ENCODE measurements at places on chromosomes 2 and 18.
A peak's percentile ranks its signal among the peaks of the same experiment; 100 is the strongest.

- no peak for DNase-seq
These were observed 14.2 kb upstream of the CABLES1 start for GRCh38 chr18:23121133-23121532.

- no peak for DNase-seq
These were observed 73.3 kb upstream of the FOSL2 start for GRCh38 chr2:28319118-28320008.

- DNase-seq, result no peak
These were observed 143.5 kb upstream of the BOD1L2 start for GRCh38 chr18:57003342-57003741.

- peak; percentile 80 for DNase-seq
These were observed 211.9 kb downstream of the AGPS start for GRCh38 chr2:177604271-177605065.

DNA sequence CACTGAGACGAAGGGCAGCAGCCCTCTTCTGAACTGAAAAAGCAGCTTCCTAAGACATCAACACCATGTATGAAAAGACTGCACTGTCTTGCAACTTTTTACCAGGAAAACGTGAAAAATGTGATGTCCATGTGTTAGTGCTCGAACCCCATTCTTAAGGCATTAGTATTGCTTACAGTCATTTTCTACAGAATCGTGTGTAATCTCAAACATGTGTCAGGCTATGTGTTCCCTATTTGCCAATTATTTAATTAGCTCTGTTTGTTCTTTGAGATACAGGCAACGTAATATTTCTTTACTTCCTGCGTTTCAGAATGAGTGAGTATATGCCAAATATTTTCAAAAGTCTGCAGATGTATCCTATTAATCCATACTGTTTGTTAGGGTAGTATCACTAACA lies 307.7 kb upstream of the CCDC68 start:
- DNase-seq, result no peak

DNA sequence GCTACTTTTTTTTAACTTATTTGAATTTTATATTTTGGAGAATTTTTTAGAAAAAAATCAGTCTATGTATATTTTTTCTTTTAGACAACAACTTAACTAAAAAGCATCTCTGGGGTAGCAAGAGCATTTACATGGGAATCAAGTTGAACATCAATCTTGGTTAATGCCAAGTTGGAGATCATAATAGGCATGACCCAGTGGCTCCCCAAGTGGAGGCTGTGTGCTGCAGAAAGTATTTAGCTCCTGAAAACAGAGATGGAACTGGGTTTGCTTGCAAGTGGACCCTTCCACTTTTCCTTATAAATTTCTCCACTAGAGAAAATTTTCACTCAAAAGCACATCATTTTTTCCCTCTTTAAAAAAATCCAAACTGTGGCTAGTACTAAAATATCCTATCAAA lies 23.9 kb upstream of the CAVIN2 start:
- peak; percentile 26 for DNase-seq

DNA sequence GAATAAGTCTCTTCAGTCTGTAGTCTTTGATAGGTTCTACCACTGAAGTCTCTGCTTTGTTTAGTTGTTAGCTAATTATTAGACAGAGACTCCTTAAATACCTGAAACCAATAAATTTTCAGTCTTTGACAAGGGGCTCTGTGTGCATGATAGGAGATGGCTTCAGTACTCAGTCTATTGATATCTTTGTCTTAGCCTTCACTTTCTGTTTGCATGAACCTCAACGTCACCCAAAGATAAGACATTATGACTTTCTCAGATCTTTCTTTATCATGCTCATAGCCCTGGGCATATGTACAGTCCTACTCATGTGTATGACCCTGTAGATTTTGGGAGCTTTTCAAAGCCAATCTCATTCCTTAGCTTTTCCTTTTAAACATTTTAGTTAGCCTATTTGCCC lies 183.5 kb upstream of the GCFC2 start:
- DNase-seq, result no peak

DNA sequence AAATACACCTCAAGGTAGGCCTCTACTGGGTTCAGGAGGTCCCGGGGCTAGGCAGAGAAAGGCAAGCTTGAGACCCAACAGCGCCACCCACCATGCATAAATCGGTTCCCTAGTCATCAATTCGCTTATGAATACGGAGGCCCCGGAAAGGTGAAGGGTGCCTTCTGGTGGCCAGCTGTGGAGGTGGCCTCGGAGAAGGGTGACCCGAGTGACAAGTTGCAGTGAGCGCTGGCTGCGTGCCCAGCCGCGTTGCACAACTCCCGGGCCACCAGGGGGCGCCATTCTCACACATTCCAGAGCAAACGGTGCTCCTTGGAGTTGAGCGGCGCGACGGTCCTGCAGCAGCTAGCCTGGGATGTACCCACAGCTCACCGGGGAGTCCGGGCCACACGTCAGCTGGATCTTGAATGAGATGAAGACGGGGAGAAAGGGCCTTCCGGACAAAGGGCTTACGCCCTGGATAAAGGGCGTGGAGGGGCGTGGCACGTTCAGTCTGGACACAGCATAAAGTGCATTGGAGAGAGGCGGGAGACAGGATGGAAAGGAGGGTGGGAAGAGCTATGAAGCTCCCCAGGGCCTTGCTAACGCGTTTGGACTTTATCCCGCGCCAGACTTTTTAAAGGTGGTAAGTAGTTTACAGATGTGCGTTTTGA lies 20.4 kb downstream of the TMSB10 start:
- peak; percentile 86 for DNase-seq

GRCh38 chr2:103656558-103656957 lies 894.7 kb downstream of the TMEM182 start:
- DNase-seq, result no peak

DNA sequence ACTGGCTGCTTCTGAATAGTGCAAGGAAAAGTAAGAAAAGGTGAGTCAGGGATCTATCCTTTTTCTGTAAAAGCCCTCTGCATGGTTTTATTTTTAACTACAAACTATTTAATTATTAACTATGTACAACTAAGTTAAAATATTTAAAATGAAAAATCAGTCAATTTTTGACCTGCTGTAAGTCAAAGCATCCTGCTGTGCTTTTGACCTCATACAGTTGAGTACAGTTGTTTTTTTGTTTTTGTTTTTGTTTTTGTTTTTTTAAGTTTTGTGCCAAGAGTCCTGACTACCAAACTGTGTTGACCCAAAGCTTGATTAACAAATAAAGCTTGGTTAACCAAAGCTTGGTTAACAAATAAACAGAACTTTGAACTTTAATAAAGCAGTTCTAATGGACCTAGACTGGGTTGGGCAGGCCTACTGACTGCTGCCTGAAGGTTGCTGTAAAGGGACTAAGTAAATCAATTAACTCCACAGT lies at the start of gene ACMSD:
Gene ACMSD, plus strand, starts transcription at position 474 of the 478 bp plus-strand sequence. CDS start 67 bp downstream, outside the sequence.
- no peak for DNase-seq

GRCh38 chr2:113105047-113105785 lies 22.2 kb upstream of the IL1RN start:
- no peak for DNase-seq

- DNase-seq, result no peak
These were observed 552.0 kb upstream of the NRP2 start for GRCh38 chr2:205130111-205130829.

DNA sequence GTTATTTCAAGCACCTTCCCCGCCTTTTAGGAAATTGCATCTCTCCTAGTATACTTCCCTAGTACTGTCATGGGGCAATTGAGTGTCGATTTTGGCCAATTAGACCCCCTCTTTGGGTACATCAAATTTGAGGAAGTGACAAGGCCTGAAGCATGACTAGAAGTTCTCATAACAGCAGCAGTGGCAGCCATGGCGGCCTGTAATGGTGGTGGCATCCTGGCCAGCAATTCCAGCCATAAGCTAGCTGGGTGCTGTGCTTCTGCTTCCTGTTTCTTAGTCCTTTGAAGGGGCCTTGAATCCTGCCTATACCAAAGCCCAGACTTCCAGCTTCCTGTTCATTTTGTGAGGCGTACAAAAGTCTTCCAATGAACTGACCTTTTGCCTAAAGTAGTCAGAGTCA lies 523.1 kb downstream of the PLCL1 start:
- DNase-seq, result no peak

DNA sequence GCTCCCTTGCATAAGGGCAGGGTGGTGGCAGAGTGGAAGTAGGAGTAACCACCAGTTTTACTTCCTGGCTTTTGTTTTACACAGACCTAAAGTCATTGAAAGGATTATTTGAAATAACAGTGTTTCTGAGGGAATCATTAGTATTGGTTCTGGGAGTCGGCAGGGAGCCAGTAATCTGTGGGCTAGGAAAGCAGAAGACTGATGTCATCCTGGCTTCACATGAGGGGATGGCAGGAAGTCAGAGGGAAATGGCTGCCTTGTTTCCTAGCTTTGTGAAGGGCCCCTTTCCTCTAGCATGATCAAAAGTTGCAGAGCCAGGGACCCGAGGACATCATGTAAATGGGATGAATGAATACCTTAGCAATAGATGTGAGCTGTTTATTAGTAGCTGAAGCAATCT lies 792.6 kb downstream of the CPS1 start:
- no peak for DNase-seq

GRCh38 chr2:119387381-119388129 lies 20.8 kb downstream of the DBI start:
- DNase-seq, result peak; percentile 74

GRCh38 chr2:71370015-71370414 lies 38.4 kb downstream of the ZNF638 start:
- DNase-seq, result no peak

GRCh38 chr2:60565472-60565871 lies 12.0 kb upstream of the BCL11A start:
- DNase-seq, result peak; percentile 6

DNA sequence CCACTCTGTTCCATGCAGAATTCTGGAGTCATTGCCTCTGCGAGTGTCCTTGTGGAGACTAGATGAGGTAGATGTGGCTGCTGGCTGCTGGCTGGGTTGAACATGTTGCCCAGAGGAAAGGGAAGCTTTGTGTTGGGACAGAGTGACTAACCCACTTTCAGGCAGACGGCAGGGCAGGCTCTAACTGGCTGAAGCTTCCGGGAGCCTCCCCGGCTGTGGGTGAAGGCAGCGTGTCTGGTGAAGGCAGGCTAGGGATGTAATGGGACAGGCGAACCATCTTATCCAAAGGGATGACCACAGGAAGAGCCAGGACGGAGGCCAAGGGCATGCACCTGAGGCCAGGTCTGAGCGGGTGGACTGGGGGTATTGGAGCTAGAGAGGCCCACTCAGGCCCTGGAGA lies 16.0 kb downstream of the ASPRV1 start:
- DNase-seq, result no peak

DNA sequence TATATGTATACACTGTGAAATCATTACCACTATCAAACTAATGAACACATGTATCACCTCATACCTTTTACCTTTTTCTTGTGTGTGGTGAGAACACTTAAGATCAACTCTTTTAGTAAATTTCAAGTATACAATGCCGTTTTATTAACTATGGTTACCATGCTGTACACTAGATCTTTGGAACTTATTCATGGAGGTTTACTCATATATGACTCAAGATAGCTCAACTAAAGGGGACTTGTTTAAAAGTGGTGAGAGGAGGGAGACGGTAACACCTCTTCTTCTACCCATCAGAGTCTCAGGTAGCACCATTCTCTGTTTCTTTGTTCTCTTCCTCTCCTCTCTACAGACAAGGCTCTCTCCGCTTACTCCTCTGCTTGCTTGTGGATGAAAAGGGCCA lies 36.1 kb upstream of the TMEM178A start:
- no peak for DNase-seq

DNA sequence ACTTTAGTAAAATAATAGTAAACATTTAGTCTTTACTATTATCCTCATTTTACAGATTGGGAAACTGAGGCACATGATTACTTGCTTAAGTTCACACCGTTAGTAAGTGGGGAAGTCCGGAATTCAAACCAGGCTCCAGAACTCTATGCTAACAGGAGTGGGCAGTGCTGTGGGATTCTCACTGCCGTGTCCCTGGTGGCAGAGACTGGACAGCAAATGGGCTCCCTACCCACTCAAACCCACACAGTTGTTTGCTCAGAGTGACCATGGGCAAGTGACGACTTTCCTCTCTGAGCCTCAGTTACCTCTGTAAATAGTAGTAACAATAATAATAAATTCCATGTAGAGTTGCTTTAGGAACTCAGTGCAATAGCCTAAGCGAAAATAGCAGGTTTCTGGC lies 24.0 kb downstream of the MAIP1 start:
- DNase-seq, result no peak

- DNase-seq, result peak; percentile 6
These were observed 498.7 kb downstream of the BCL11A start for GRCh38 chr2:60054571-60055340.

DNA sequence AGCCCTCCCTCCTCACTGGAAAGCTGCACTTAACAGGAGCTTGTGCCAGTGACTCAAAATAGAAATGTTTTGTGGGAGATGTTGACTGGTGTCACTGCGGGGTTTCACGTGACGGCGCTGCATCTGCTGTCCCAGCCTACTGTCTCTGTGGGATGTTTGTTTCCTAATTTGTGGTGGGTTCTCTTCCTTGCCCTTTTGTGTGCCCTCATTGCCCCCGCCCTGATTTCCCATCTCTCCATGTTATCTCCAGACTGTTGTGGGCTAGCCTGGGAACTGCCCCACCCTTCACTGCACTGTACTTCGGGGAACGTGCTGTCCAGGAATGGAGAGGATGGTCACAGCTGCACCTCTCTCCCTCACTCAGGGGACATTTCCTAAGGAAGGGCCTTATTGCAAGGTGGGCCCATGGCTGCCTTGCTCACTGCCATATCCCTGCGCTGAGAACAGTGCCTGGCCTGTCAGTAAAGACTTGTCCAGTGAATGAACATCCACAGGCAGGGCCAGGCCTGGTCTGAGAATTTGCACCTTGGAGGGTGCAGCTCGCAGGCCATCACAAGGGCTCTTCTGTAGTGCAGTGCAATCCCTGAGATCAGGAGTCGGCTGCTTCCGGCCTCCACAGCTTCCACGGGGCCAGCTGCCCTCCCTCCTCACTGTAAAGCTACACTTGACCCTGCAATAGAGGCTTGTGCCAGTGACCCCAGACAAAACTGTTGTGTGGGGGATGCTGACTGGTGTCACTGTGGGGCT lies 18.1 kb downstream of the ZAP70 start:
- no peak for DNase-seq

DNA sequence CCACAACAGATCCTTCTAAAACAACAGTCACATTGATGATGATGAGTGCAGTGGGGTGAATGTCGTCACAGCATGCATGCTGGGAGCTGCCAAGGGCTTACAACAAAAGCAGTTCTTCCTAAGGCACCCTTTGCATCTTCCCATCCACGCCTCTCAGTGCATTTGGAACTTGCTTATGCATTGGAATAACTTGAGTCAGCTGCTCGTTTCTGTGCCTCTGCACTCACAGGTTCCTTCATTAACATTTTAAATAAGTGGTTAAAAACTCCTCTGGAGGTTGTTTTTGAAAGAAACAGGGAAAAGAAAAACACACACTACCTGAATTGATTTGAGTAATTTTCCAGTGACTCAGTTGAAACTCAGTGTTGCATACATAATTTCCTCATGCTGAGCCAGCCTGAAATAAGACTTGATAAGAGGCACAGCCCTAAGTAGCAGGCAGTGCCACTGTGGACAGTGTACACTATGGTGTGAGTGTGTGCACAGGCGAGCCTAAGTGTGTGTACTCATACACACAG lies 46.8 kb upstream of the TRIM43B start:
- DNase-seq, result no peak
